CD4-positive, alpha-beta memory T cell (primary cell): ENCODE measurements at places on chromosomes 11 and 22.
A peak's percentile ranks its signal among the peaks of the same experiment; 100 is the strongest.

GRCh38 chr11:33722590-33723234, 13.5 kb downstream of the CD59 start:
- DNase-seq: no peak

DNA sequence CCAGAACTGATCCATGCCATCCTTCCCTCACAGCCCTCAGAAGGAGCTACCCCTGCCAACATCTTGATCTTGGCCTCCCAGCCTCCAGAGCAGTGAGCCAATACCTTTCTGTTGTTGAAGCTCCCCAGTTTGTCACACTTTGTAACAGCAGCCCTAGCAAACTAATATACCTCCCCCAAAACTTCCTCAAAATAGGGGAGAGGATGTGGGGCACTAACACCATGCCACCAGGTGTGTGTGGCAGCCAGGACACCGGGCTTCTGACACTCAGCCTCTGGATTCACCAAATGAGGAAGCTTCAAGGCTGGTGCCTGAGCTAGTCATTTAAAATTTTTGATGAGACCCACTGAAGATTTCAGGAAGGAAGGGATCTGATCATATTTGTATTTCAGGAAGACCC, 84.9 kb downstream of the CSNK2A3 start:
- no peak for DNase-seq

GRCh38 chr11:68658661-68659060, 25.7 kb upstream of the GAL start:
- no peak for DNase-seq

- no peak for DNase-seq
Observed at GRCh38 chr11:85886089-85887056, 31.2 kb downstream of the CCDC83 start.

GRCh38 chr11:62627713-62628112, 5.9 kb upstream of the B3GAT3 start:
- no peak for DNase-seq

DNA sequence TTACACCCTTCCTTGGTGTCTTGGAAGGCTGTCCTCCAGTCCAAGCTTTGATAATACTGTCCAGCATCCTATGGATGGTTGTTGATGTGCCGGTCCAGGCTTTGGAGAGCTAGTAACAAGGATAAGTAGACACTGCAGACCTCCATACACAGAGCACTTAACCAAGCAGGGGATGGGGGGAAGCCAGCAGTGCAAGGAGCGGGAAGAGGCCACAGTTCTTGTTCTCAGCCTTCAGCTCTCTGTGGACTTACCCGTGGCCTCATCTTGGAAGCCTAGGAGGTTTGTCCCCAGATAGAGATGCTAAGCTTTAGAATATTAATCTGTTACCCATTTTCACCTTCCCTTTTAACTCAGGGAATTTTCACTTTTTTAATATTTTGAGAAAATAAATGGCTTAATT, 30.9 kb upstream of the ZC3H12C start:
- no peak for DNase-seq

DNA sequence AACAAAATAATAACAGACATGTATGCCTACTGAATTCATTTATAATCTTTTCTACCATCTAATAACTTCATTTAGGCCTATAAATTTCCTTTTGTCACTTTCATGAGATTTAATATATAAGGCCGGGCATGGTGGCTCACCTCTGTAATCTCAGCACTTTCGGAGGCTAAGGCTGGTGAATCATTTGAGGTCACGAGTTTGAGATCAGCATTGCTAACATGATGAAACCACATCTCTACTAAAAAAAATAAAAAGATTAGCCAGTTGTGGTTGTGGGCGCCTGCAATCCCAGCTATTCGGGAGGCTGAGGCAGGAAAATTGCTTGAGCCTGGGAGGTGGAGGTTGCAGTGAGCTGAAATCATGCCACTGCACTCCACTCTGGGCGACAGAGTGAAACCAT, 14.2 kb upstream of the NTM start:
- no peak for DNase-seq

GRCh38 chr22:44444341-44445306, 53.4 kb downstream of the RTL6 start:
- DNase-seq: no peak

GRCh38 chr22:26748845-26749244, 91.5 kb downstream of the MIAT start:
- no peak for DNase-seq

DNA sequence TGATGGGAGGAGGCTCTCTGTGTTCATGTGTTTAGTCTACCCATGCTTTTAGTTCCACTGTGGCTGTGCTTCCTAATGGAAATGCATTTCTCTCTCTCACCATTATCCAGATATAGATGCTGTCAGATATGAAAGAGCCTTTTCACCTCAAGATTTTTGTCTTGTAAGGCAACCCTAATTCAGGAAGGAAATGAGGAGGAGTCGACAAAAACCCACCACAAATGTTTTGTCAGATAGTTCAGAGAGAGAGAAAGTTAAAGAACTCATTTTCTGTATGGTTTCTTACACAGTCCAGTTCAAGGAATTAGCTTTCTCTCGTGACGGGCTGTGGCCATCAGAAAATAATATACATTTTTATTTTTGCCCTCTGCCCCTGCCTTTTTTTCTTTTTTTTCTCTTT, 82.5 kb downstream of the ARL14EP start:
- no peak for DNase-seq

DNA sequence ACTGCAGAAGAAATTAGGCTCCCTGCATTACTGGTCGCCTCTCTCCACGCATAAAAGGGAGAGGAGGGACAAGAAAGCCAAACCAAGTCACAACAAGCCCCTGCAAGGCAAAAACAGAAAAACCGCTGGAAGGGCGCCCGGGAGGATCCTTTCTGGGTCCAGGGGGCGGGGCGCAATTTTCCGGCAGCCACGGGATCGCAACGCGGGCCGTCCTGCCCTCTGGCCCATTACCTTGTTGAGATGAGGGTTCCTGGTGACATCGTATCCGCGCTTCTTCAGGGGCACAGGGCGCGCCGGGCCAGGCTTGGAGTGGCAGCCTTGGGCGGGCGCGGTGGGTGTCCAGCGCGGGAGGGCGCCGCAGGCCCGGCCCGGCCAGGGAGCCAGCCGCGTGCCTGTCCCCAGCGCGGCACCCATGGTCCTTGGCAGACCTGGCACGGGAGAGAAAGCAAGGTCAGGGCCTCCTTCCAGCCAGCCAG, 847 bp downstream of the ME3 start:
- peak; percentile 0 for DNase-seq

- peak; percentile 71 for DNase-seq
Observed at GRCh38 chr11:102293873-102294601, 23.2 kb upstream of the BIRC3 start.

GRCh38 chr11:17013548-17014320, 480 bp downstream of the PLEKHA7 start:
- DNase-seq: peak; percentile 13

- no peak for DNase-seq
Observed at GRCh38 chr11:47856186-47856585, 8.0 kb upstream of the NUP160 start.

DNA sequence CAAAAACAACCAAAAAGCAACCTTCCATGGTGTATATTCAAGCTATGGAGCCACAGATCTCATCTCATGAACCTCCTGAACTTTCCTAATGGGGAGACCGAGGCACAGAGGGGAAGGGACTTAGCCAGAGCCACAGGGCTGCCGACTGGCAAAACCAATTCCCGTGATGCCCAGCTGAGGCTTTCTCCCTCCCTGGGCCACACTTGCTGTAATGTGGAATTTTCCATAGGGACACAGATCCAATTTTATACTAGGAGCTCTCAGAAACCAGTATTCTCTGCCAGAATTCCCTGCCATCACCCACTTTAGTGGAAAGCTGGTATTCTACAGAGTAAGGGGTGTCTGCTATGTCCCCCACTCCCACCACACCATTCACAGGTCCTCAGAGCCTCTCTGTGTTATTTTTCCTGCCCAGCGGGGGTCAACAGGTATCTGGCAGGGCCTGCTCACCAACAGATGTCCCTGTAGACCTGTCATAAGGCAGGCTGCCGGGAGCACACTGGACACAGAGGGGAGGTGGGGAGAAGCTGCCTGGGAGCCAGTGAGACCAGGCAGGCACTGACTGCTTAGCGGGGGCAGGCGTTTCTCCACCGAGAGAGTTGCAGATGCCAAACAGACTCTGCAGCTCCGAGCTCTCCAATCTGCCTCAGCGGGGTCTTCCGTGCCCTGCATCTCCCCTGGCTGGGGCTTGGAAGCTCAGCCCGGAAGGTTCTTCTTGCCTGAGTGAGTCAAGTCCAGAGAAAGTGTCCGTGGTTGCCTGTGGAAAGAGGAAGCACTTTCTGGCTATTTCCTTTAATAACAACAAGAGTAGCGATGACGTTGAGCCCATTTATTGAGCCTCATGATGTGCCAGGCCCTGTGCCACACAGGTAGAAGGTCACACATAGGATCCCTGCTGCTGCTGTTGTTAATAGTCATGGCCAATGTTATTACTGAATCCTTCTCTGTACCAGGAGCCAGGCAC, 26.3 kb downstream of the RPS6KA4 start:
- no peak for DNase-seq

GRCh38 chr11:69308936-69309615, 15.1 kb downstream of the MYEOV start:
- DNase-seq: no peak

DNA sequence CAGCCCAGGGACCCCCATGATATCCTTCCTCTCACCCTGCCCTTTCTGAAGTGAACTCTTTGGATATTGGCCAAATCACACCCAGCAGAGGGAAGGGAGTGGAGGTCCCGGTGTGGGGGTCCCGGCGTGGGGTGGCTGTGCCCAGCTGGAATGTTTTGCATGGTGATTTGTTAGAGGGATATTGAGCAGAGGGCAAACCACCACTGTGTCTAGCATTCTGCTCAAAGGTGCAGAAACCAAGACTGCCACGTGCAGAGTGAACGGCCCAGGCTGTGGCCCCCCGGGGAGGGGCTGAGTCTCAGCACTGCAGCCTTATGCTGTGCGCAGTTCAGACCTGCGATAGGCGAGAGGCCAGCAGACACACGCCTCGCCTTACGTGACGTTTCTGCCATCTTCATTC, 7.9 kb upstream of the BID start:
- no peak for DNase-seq

DNA sequence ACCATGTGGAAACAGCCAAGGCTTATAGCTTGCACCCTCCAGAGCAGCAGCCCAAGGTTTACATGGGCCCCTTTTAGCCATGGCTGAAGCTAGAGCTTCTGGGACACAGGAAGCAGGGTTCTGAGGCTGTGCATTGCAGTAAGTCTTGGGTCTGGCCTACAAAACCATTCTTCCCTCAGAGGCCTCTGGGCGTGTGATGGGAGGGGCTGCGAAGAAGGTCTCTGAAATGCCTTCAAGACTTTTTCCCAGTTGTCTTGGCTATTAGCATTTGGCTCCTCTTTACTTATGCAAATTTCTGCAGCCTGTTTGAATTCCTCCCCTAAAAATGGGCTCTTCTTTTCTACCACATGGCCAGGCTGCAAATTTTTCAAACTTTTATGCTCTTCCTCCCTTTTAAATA, 109.5 kb downstream of the BBOX1 start:
- DNase-seq: no peak

DNA sequence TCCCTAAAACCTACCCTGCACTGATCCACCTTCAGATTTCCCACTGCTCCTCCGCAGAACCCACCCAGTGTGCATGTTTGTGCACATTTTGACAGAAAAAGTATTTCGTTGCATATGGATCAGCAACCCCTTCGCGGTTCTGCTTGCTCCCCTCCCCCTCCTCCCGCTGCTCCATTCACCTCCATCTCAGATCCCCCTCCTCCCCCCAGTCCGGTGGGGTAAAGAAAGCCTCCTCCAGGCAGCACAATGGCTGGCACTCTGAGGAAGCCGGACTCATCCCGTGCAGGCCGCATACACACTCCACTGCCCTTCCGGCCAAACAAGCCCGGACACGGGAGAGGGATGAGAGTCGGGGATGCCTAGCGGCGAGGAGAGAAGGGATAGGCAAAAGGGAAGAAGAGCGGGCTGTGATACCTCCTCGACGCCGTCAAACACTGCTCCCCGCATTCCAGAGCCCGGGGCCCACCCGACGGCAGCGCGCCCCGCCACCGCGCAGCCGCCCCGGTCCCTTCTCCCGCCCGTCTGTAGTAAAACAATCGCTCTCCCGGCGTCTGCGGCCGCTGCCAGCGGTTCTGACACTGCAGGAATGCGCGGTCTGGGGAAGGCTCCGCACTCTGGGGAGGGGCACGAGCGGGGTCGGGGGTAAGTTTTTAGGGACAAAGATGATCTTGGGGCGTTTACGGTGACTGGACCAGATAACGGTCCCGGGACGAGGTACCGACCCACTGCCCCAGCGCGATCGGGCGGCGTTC, 915 bp downstream of the FEZ1 start:
- DNase-seq: no peak

GRCh38 chr22:41461901-41462300, 6.6 kb downstream of the PHF5A start:
- DNase-seq: no peak

GRCh38 chr22:22519591-22519990, 479 bp downstream of the ZNF280A start:
- no peak for DNase-seq

DNA sequence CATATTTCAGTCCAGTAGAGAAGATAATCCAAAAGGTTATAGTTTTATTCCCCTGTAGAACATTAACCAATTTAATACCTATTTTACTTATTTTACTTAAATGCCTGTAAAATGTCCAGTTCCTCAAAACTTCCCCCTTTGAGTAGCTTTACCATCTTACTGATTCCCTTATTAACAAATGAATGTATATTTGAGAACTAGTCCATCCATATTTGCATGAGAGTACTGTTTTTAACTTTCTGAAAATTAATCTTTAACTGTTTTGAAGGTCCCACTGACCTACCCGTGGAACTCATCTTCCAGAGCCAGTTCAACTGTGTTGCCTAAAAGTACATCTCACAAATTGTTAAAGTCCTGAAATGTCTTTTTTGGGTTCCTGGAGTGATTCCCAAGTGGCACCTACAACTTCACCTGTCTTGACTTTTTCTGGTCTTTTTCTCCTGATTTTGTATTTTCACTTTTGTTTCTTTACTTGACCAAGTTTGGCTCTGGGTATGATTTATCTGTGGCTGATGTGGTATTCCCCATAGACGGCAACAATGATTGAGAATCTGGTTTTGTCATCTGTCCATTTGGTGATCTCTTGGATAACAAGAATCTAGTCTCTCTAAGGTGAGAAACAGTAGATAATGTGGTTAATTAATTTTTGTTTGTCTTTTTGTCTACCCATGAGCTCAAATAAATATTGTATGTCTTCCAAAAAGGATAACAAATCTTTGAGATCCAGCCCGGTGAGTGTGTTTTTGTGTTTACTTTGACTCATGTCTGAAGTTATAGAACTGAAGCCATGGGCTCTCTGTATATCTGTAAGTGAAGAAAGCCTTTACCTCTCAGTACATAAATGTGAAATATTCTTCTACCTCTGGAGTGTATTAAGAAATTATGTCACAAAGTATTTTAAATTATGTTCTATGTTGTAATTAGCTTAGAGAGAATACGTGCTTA, 174.2 kb downstream of the ETS1 start:
- DNase-seq: no peak

DNA sequence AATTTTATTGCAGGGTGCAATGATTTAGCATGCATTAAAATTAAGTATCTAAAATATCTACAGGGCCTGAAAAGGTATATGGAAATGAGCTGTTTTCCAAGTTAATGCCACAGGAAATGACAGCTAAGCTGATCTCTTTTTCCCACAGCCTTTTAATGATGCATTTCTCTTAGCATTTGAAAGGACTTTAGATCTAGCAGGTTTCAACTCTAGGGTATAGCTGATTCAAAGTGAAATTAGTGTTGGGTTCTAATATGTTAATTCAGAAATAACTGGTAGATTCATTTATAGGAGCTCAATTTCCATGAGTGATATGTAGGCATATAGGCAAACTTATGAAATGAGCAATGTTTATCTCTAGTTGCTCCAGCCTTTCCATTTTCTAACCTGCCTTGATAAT, 274.2 kb downstream of the CASP12 start:
- DNase-seq: no peak

- no peak for DNase-seq
Observed at GRCh38 chr11:4903484-4903883, at the start of gene OR51A7. Gene OR51A7 (plus strand): TSS chr11:4903783. CDS start chr11:4907370, 3,587 bp downstream.
